Posterior cingulate gyrus (tissue), 11 donors: ENCODE measurements at places on chromosomes 4 and X.

GRCh38 chr4:148787831-148788477 is 345.7 kb upstream of the NR3C2 start:
- no peak for DNase-seq

DNA sequence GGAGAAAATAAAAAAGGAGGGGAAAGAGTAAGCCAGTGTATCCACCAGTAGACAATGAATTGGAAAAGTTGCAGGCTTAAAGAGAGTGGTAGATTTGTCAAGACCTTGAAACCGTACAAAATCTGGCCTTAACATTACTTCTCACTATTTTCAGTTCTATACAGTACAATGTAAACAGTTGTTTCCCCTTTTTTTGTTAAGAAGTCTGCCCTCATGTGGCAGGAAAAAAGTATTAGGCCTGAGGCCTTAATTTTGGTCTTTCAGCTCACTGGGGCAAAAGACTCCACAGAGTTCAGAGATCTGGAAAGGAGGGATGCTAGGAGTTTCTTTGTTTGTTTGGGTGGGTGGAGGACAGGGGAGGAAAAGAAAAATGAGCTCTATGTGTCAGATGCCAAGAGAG is 92.8 kb upstream of the CCDC160 start:
- DNase-seq, result no peak

DNA sequence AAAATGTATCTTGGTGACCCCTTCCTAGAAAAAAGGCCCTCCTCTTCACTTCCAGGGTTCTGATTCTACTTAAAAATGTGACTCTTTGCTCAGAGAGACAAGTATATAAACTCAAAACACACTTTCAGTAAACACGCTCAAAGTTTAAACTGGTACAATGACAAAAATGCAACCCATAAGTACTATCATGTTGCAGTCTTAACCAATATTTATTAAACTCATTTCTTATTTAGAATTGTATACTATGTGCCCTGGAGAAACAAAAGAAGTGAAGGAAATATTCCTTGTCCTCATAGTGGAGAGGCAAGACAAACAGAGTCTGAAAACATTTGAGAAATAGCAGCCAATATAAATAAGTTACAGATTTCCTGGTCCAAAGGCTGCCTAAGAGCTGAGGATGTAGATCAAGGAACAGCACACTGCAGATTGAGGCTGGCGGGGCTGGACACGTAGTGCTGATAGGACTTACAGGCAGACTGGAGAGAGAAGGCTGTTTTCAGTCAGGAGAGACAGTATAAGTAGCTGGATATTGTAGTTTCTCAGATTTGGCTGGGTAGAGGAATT is 39.1 kb upstream of the ANXA3 start:
- no peak for DNase-seq

- DNase-seq, result no peak
These were observed 59.4 kb upstream of the FBXW7 start for GRCh38 chr4:152594978-152595925.

DNA sequence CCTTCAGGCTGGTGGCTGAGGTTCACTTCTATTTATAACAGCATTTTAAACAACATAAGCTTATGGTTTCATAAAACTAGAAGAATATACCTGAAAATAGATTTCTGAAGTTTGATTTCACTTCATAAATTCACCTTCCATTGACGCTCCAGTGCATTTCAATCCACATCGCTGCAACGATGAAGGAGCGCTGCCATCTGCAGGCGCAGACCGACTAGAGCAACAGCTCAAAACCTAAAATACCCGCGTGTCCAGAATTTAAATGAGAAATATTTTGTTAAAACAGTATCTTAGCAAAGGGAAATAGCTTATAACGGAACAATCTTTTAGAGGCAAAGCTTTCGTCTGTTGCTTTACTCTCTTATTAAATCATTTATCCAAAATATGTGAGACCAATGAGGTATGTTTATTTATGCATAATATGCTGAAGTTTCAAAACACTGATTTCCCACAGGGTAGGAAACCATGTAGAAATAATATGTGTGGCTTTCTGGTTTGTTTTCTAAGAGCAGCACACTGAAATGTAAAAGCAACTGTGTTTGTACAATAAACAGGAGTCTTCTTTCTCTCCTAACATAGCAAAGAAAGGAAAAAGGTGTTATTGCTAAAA is 816.4 kb upstream of the FRG1 start:
- peak; percentile 45 for DNase-seq

- no peak for DNase-seq
These were observed 10.2 kb upstream of the KIAA0232 start for GRCh38 chr4:6772223-6772928.
